ENCODE measurements at places on chromosomes 1 and 21.

- no peak for DNase-seq
Measured at GRCh38 chr1:9128166-9128519, 759 bp downstream of the GPR157 start.

- no peak for DNase-seq
Measured at GRCh38 chr21:33608559-33608958, 20.1 kb upstream of the DONSON start.

- DNase-seq = no peak
Measured at GRCh38 chr1:172851077-172851476, 192.2 kb downstream of the FASLG start.

DNA sequence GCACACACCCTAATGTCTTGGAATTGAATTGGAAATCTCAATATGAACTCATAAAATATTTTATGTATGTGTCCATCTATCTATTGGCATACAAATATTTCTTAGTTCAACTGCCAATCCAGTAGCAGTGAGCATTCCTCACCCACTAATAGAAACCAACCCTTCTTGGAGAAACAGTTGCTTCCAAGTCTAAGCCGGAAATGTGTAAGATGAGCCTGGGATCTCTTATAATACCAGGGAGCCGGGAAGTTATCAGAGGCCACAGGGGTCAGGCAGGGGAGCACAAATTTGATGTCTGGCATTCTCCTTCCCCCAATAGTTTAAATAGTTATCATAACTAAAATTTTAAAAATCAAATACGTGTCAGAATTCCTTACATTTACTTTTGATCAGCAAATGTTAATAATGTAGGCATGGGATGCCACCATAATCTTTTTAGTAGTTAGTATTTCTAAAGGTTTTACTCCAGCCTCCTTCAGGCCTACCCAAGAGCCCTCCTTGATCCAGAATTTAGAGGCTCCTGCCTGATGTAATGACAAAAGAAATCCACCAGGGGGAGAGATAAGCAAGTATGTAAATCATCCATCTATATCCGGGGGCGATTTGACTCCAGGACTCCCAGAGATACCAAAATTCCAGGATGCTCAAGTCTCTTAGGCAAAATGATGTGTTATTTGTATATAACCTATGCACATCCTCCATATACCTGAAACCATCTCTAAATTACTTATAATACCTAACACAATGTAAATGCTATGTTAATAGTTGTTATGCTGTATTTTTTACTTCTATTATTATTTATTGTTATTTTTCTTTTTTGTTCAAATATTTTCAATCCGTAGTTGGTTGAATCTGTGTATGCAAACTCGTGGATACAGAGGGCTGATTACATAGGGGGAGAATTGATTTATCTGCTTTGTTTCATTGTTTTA lies 218.7 kb upstream of the COA6 start:
- no peak for DNase-seq

DNA sequence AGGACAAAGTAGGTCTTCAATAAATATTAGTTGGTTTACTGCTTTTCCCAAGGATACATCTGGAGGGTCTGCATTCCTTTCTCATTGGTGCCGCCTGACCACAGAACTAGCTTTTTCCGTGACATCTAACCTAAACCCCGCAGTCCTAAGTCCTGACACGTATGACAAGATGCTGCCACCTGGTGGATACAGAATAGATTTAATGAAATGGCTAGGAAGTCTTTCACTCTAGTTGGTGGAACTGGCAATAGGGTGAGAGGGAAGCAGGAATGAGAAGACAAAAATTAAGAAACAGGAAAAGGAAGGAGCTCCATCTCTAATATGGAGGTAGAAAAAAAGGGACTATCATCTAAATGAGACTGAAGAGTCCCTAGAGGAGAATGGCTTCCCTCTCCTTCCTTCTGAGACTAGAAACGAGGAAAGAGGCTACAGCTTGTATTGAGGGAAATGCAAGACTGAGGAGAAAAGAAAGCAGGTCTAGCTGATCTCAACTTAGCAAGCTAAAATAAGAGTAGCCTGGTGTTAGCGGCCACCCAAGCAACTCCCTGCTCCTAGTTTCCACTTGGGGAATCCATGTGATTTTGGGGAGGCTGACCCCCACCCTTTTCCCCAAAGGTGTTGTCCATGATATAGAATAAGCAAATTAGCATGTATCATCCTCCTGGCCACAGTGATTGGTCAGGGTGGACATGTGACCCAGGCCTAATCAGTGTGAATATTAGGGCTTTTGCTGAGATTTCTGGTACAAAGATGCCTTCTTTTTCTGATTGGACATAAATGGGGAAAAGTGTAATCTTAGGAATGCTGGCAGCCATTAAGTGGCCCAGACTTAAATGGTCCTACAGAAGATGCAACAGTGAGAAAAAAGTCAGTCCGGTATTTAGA lies 5.9 kb downstream of the RFX5 start:
- DNase-seq = peak; percentile 38

DNA sequence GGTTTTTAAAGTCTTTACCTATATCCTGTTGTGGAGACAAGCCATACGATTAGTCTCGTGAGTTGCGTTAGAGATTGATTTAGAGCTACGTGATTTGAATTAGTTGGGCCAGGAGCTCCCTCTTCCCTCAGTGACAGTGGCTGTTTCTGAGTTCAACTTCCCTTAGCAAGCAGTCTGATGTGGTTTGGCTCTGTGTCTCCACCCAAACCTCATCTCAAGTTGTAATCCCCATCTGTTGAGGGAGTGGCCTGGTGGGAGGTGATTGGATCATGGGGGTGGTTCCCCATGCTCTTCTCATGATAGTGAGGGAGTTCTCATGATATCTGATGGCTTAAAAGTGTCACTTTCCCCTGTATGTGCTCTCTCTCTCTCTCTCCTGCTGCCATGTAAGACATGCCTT lies 192.9 kb upstream of the PTGFR start:
- DNase-seq = no peak
